ENCODE measurements at places on chromosomes 4 and X. TPM values are rescaled to one million over a fixed set of nuclear protein-coding genes. Genes with fewer than 3 reads are reported as not detected.

The SATL1 gene
- total RNA-seq: not detected

The CBLL2 gene
- not detected for total RNA-seq

The BBS7 gene
- total RNA-seq: 24.6 TPM

The SMIM43 gene
- total RNA-seq: 3.3 TPM

The AWAT2 gene
- total RNA-seq: not detected

The MAGEA1 gene
- not detected for total RNA-seq

The CYSLTR1 gene
- 0.06 TPM for total RNA-seq

- DNase-seq: no peak
Observed at GRCh38 chr4:41318839-41319530, 62.3 kb downstream of the UCHL1 start.

DNA sequence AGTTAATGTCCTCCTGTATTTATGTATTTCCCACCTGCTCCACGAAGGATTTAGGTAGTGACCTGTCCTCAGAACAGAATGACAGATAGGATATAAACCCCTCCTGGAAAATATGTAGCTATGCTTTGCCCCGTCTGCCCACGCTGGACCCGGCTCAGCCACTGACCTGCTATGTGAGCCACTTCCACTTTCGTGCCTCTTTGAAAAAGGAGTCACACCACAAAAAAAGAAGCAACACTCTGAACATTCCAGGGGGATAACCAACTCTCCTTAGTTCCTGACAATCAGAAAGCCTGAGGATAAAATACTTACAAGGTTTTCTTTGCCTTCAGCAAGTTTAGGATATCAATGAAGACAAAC lies 11.1 kb downstream of the ACSL1 start:
- peak; percentile 58 for DNase-seq

GRCh38 chr4:158527516-158527915 lies 5.8 kb downstream of the RXFP1 start:
- no peak for DNase-seq

- no peak for DNase-seq
Observed at GRCh38 chr4:107866726-107867125, 42.0 kb downstream of the SGMS2 start.

DNA sequence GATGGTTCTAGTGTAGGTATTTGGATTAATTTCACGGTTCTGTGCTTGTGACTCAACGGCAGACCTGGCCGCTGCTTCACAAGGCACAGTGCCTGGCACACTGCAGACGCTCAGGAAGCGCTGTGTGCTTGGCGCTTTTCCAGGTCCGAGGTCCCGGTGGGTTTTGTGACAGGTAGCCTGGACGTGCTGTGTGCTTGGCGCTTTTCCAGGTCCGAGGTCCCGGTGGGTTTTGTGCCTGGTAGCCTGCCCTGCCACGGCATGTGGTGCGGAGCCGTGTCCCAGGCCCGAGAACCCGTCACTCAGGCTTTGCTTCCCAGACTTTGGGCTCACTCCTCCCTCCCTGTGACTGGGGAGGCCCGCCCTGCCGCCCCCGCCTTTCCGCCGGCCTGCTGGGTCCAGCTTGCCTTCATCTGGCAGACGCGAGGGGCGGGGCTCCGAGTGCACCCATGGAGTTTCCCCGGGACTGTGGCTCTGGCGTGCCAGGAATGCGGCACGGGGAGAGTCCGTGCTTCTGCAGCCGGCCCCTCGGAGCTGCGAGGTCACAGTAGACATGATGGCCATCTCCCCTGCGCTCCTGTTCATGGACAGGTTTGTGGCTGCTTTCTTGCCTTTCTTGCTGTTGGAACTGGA lies 44.2 kb downstream of the TBC1D14 start:
- no peak for DNase-seq

GRCh38 chrX:24298191-24298590 lies 15.7 kb downstream of the SUPT20HL2 start:
- peak; percentile 4 for DNase-seq

DNA sequence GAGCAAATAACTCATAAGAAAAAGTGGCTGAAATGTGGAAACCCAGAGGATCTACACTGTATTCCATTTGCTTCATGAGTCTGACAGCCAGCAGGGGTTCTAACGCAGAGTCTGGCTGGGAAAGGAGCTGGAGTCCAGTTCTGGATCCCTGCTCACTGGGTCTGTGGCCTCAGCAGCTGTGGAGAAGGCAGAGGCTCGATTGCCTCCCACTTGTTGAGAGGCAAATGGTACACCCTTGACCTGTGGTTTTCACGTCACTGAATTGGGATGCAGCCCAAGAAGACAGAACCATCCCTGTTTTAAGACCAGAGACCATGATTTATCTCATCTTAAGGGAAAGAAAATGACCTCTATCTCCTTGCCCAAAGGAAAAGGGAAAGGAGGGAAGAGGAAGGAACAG lies 147.0 kb upstream of the NOCT start:
- DNase-seq: peak; percentile 34

GRCh38 chr4:11367371-11367770 lies 61.3 kb downstream of the HS3ST1 start:
- no peak for DNase-seq

DNA sequence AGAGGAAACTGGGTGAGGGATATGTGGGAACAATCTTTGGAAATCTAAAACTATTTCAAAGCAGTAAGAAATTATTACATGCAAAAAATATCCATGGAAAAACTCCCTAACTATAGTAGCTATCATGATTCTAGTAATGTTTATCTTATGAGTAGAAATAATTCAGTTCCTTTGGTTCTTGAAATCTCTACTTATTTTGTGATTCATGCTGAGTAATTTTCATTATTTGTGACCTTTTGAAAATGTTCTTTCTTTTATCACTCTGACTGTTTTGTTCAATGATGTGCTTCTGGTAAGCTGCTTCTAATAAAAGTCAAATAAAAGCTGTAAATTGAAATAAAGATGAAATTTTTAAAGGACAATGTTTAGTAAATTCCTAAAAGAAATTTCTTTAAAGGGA lies 40.4 kb upstream of the MAGEB10 start:
- DNase-seq: no peak

DNA sequence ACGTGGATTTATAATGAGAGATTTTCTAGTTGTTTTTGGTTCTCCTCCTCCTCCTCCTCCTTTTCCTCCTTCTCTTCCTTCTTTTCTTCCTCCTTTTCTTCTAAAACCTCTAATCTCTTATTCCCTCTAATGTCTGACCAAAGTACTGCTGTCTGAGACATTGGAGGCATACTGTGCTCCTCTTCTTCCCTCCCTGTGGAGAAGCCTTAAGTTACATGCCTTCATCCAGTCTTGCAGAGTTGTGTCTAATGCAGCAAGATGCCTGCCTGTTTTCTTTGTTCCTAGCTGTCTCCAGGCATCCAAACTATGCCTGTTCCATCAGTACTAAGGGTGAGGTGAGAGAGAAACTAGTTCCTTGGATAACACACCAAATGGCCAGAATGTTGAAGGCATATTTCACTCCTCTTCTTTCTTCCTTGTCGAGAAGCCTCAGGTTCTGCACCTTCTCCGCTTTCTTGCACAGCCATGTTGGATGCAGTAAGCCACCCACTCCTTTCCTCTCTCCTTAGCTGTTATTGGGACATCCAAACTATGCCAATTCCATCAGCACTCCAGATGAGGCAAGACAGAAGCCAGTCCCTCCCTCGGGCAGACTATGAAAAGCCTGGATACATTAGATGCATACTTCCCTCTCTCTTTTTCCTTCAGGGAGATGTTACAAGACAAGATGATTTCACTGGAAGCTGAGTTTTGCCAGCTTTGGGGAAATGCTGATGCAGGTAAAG lies 285.7 kb upstream of the TRAM1L1 start:
- DNase-seq: peak; percentile 6

DNA sequence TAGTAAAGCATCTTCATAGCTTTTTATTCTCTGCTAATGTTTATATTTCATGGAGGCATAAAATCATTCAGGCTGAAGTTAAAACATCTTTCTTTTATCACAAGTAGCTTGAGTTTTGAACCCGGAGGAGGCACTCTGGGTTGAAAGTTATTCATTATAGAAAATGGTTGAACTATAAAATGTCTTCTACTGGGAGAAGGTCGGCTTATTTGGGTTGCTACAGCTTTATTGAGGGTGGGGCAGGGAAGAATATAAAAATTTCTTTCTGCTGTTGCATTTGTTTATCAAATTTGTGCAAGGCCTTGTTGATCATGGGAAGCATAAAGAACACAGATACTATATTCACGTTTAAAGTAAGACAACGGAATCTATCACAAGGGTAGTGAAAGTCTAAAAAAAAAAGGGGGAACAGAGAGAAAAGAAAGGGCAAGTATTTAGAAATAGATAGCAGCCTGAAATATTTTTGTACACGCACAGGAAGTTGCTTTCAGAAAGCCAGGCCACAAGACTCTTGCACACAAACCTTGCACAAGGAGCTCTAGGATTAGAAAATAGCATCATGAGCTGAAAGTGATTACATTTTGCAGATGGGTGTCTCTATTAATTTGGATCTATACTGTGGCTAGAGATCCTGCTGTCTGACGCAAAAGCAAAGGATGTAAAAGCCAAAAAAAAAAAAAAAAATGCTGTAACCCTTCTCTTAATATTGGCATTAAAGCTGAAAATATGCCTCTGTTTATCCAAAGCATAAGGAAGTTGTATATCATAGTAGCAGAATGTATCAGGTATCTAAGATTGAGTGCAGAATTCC lies 37.2 kb upstream of the FAM9C start:
- DNase-seq: no peak

DNA sequence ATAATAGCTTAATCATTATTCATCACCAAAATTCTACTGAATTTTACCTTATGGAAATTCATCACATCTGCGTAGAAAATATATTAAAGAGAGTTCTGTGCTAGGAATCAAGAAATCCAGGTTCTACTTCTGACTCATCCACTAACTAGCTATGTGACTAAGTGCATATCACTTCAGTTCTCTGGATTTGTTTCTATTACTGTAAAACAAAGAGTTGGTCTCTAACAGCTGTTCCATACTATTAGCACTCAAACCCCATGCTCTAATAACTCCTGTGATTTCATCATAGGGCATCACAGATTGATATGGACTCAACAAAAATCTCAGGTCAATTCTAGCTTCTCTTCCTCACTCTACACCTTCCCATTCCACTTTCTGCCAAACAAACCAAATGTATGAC lies 572.0 kb downstream of the INPP4B start:
- DNase-seq: peak; percentile 76

DNA sequence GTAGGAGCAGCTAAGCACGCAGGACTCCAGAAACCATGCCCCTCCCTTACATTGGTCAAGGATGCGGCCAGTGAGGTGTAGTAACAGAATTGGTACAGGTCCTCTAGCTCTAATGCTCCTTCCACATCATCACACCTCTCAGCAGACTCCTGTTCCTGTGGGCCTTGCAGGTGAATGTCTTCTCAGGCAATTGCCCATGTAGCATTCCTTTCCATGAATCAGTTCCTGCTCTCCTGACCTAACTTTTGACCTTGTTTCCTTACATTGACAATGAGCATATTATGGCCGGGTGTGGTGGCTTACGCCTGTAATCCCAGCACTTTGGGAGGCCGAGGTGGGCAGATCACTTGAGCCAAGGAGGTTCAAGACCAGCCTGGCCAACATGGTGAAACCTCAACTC lies 31.3 kb downstream of the MAP7D3 start:
- no peak for DNase-seq

DNA sequence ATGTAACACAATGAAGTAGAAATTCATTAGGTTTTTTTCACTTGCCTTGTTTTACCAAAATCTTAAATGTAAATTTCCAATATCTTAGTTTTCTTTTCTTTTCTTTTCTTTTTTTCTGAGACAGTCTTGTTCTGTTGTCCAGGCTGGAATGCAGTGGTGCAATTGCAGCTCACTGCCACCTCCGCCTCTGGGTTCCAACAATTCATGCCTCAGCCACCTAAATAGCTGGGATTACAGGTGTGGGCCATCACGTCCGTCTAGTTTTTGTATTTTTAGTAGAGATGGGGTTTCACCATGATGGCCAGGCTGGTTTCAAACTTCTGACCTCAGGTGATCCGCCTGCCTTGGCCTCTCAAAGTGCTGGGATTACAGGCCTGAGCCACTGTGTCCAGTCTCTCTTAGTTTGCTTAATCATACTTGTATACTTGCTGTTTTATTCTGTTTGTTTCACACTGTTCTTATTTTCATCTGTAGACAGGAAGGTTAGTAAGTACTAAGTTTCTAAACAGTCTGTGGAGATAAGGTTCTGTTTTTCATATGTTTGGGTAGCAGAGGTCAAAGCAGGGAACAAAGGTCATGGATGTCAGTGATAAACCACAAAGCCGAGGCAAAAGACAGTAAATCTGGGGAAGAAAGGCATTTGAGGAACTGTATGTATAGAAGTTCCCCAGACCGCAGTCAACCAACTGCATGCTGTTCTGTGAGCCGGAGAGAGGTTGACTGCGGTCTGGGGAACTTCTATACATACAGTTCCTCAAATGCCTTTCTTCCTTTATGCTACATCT lies 129.1 kb downstream of the CBR4 start:
- no peak for DNase-seq

GRCh38 chr4:76306882-76307659 lies 538 bp downstream of the STBD1 start:
- DNase-seq: peak; percentile 65

- DNase-seq: no peak
Observed at GRCh38 chr4:6489927-6490326, 17.5 kb upstream of the PPP2R2C start.

DNA sequence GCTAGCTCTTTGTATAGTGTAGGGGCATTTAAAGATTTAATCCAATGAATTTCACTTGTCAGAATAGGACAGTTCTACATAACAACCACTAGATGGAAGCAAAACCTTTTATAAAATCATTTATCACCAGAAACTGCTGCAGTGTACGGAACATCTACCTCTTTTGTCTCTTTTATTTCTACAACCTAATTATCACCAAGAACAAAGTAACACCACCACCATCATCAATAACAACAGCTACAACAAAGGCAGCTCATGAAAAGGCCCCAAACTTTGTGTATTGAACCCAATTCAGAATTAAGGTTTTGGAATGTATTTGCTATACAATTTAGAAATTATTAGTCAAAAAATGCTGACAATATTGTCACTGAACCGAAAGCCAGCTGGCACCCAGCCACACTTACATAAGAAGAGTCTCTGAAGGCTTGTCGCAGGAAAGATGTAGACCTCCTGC lies 260.9 kb upstream of the RPS6KA3 start:
- DNase-seq: no peak

- no peak for DNase-seq
Observed at GRCh38 chrX:118883994-118884393, 60.4 kb downstream of the ZCCHC12 start.

GRCh38 chrX:43556207-43556606 lies 99.9 kb upstream of the MAOA start:
- DNase-seq: no peak

GRCh38 chrX:97030463-97030862 lies 146.8 kb downstream of the RPA4 start:
- DNase-seq: no peak

DNA sequence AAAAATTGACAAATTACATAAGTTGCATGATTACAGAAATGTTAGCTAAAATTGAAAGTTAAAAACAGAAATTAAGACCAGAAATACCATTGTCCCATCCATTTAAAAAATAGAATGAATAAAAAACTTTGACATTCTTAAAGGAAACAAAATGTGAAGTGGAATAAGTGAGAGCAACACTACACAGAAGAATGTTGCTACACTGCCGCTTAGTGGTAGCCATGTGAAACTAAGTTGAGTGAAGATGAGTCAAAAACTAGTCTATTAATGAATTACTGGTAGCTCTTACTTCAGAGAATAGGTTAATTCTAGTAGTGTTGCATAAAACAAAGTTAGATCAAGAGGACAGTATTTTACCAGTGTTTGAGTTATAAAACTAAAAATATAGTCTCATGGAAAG lies 571.0 kb upstream of the KLHL4 start:
- no peak for DNase-seq

GRCh38 chr4:101104312-101105052 lies 242.8 kb downstream of the PPP3CA start:
- no peak for DNase-seq

- no peak for DNase-seq
Observed at GRCh38 chr4:86928400-86929255, 6.2 kb upstream of the AFF1 start.

- DNase-seq: peak; percentile 64
Observed at GRCh38 chr4:151325111-151325948, at the start of gene SH3D19. SH3D19 (minus strand) TSS chr4:151325605; CDS start chr4:151325352, 253 bp downstream.
